K562 (cell line): ENCODE measurements at places on chromosomes 1 and 21. TPM values are rescaled to one million over a fixed set of nuclear protein-coding genes. Genes with fewer than 3 reads are reported as not detected.

- H3K4me1 ChIP-seq = no peaks in the 10 kb centered on the region
- H3K4me3 ChIP-seq = no peak overlapping the region
- H3K36me3 ChIP-seq = no peaks in the 10 kb centered on the region
- no peak for DNase-seq
- no peaks in the 10 kb centered on the region for H3K27me3 ChIP-seq
These were observed 1156.3 kb upstream of the B3GALT2 start for GRCh38 chr1:194342484-194343262.

GRCh38 chr1:55195521-55196233 lies 19.5 kb downstream of the USP24 start:
- no peak overlapping the region for H3K4me3 ChIP-seq
- peak overlapping the region; percentile 75 for H3K27ac ChIP-seq
- H3K27me3 ChIP-seq = no peaks in the 10 kb centered on the region
- no peak for DNase-seq

GRCh38 chr1:77524038-77524437 lies 158.4 kb downstream of the ZZZ3 start:
- H3K27me3 ChIP-seq = peaks cover 17% of the 10 kb centered on the region
- no peak overlapping the region for H3K27ac ChIP-seq
- DNase-seq = no peak
- no peaks in the 10 kb centered on the region for H3K36me3 ChIP-seq
- H3K4me1 ChIP-seq = no peaks in the 10 kb centered on the region

GRCh38 chr1:39344394-39345154 lies 140.1 kb downstream of the MACF1 start:
- H3K4me1 ChIP-seq = no peaks in the 10 kb centered on the region
- no peak for DNase-seq
- H3K36me3 ChIP-seq = peaks cover 75% of the 10 kb centered on the region
- H3K4me3 ChIP-seq = no peak overlapping the region
- H3K27me3 ChIP-seq = no peaks in the 10 kb centered on the region
- no peak overlapping the region for H3K27ac ChIP-seq

DNA sequence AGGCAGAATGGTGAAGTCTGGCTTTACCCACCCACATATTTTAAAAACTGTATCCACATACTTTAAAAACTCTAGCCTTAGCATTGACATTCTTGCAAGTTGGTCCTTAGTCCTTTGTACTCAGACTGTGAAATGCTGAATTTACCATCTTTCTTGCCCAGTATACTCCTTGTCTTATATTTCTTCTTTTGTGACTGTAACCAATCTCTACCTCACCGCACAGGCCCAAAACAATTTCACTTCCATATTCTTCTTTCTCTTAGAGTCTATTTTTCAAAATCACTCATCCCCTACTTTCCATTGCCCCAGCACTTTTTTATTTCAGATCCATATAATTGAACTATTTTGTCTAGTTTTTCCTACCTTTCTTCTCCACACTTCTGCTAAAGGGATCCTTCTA lies 892.4 kb upstream of the B3GALT2 start:
- H3K4me3 ChIP-seq = no peak overlapping the region
- no peaks in the 10 kb centered on the region for H3K4me1 ChIP-seq
- H3K27me3 ChIP-seq = no peaks in the 10 kb centered on the region
- no peak overlapping the region for H3K27ac ChIP-seq
- DNase-seq = no peak

DNA sequence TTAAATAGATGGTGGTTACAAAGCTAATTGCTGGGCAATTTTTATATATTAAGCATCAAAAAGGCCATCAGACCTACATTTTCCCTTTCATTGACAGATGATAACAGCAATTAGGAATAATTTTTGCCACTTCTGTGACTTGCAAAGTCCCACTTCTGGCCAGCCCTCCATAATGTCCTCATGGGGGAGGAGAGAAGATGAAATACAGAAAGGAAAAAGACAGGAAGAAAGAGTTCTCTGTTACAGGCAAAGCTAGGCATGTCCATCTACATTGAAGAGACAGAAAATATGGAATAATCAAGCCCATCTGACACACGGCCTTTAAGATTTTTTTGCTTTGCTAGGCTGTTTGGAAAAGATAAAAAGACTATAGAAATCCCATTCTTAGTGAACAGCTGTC lies 108.0 kb downstream of the ENAH start:
- no peaks in the 10 kb centered on the region for H3K4me1 ChIP-seq
- no peak overlapping the region for H3K4me3 ChIP-seq
- peaks cover 25% of the 10 kb centered on the region for H3K27me3 ChIP-seq
- DNase-seq = no peak

DNA sequence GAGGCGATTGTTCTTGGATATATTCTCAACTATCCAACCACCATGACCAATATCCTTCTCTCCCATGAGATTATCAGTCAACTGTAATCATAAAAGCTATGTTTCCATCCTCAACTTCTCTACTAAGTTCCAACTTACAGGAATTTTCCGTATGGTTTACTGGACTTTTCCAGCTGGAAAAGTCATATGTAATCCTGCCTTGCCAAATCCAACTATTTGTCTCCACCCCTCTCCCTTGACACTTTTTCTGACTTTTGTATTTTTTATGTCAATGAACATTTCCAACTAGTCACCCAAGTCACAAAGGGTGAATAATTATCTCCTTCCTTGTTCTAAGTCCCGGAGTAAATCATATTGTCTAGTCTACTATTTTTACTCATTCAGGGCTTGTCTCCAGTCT lies 293.1 kb downstream of the USP25 start:
- H3K27me3 ChIP-seq = no peaks in the 10 kb centered on the region
- no peak overlapping the region for H3K4me3 ChIP-seq
- DNase-seq = no peak
- H3K27ac ChIP-seq = no peak overlapping the region

Gene LAD1
- total RNA-seq = 0.25 and 0.31 TPM in 2 replicates

Gene MYOM3
- not detected in 2 replicates for total RNA-seq

DNA sequence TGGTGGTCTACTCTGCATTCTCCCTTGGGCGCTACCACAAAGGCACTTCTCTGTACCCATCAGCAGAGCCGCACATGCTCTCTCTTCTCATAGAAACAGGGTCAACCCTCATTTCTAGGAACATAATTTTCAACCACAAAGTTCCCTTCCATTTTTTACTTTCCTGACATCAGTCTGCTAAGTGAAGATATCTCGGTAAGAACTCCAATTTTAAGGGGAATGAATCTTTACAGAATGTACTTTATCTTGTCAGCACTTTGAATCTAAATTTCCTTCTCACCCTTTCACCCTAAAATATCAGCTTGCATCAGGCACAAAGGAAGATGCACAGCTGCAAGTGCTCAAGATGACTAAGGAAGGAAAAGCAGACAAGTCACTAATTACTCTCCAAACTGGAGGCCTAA lies 545.9 kb downstream of the SMYD3 start:
- H3K36me3 ChIP-seq = peaks cover 28% of the 10 kb centered on the region
- DNase-seq = no peak
- H3K27ac ChIP-seq = no peak overlapping the region
- H3K4me1 ChIP-seq = peaks cover 7% of the 10 kb centered on the region; the same call in 1 of the 2 replicates
- no peaks in the 10 kb centered on the region for H3K27me3 ChIP-seq

DNA sequence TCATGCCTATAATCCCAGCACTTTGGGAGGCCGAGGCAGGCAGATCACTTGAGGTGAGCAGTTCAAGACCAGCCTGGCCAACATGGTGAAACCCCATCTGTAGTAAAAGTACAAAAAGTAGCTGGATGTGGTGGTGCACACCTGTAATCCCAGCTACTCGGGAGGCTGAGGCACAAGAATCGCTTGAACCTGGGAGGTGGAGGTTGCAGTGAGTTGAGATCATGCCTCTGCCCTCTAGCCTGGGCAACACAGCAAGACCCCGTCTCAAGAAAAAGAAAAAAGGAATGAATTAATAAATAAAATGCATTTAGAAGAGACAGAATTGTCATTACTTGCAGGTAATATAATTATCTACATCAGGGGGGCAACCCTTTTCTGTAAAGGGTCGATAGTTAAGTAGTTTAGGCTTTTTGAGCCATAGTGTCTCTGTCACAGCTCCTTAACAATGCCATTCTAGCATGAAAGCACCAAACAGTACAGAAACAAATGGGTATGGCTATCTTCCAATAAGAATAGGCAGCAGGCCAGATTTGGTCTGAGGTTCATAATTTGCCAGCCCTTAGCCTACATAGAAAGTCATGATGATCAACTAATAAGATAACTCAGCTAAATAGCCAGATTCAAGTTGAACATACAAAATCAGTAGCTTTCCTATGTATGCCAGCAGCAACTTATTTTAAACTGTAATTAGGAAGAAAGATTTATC lies 56.8 kb downstream of the RPRD2 start:
- H3K27me3 ChIP-seq = no peaks in the 10 kb centered on the region
- no peak for DNase-seq
- no peaks in the 10 kb centered on the region for H3K4me1 ChIP-seq

Gene OR2T2
- total RNA-seq = not detected in 2 replicates

Gene KLHDC8A
- total RNA-seq = 0.04 and 0.16 TPM in 2 replicates

- H3K36me3 ChIP-seq = peaks cover 21% of the 10 kb centered on the region; the same call in 1 of the 3 replicates
- no peaks in the 10 kb centered on the region for H3K27me3 ChIP-seq
- H3K27ac ChIP-seq = no peak overlapping the region
- peaks cover 4% of the 10 kb centered on the region; the same call in 1 of the 3 replicates for H3K4me1 ChIP-seq
- no peak overlapping the region for H3K4me3 ChIP-seq
These were observed 6.7 kb upstream of the CDK11A start for GRCh38 chr1:1730870-1731269.

- H3K4me3 ChIP-seq = no peak overlapping the region
- H3K27me3 ChIP-seq = no peaks in the 10 kb centered on the region
- H3K36me3 ChIP-seq = peaks cover 19% of the 10 kb centered on the region; the same call in 2 of the 3 replicates
- peak overlapping the region; percentile 37 for H3K27ac ChIP-seq
These were observed 15.3 kb downstream of the UCK2 start for GRCh38 chr1:165842671-165843129.

- H3K27ac ChIP-seq = no peak overlapping the region
- H3K4me3 ChIP-seq = no peak overlapping the region
- H3K27me3 ChIP-seq = no peaks in the 10 kb centered on the region
- H3K36me3 ChIP-seq = no peaks in the 10 kb centered on the region
- DNase-seq = no peak
These were observed 7.6 kb downstream of the SIPA1L2 start for GRCh38 chr1:232622378-232622777.

- DNase-seq = no peak
- no peaks in the 10 kb centered on the region for H3K36me3 ChIP-seq
- H3K27ac ChIP-seq = no peak overlapping the region
- peaks cover 22% of the 10 kb centered on the region; the same call in 2 of the 3 replicates for H3K27me3 ChIP-seq
- H3K4me3 ChIP-seq = no peak overlapping the region
These were observed 11.0 kb upstream of the CDK18 start for GRCh38 chr1:205493241-205494085.

- no peaks in the 10 kb centered on the region for H3K4me1 ChIP-seq
- H3K27ac ChIP-seq = no peak overlapping the region
- DNase-seq = no peak
- H3K4me3 ChIP-seq = no peak overlapping the region
These were observed 39.2 kb upstream of the CTTNBP2NL start for GRCh38 chr1:112356765-112357164.

Gene BNIPL
- 0.47 and 0.84 TPM in 2 replicates for total RNA-seq

DNA sequence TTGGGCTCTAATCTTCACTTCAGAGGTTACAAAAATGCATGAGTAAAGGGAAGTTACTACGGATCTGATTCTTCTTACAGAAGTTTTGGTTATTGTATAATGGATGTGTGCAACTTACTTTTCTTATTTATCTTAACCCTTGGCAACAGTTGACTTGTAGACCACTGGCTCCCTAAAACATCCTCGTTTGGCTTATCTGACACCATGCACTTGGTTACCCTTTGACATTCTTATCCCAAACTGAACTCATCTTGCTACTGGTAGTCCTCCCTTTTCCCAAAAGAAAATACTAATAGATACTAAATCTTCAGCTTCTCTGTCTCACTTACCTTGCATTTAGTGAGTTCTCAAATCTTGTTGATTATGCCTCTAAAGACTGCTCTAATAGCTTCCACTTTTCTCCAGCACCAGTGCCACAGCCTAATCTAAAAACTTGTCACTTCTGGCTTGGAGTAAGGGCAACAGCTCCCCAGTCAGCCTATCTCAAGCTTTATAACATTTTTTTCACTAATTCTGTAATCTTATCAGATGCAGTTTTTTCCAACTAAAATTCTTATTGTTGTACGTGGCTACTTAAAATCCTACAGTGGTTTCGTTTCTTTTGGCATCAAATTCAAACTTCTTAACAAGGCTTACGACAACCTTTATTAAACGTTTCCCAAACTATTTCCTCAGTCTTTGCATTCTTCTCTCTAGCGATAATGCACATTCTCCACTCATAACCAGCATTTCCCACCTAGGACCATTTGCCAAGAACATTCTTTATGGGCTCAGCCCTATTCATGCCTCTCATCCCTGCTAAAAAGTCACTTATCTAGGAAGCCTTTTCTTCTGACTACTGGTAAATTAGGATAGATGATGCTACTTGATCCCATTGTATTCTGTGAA lies 204.2 kb downstream of the KCNT2 start:
- H3K27ac ChIP-seq = no peak overlapping the region
- no peak overlapping the region for H3K4me3 ChIP-seq
- no peaks in the 10 kb centered on the region for H3K36me3 ChIP-seq
- DNase-seq = no peak
- H3K4me1 ChIP-seq = no peaks in the 10 kb centered on the region; the same call in 2 of the 3 replicates

DNA sequence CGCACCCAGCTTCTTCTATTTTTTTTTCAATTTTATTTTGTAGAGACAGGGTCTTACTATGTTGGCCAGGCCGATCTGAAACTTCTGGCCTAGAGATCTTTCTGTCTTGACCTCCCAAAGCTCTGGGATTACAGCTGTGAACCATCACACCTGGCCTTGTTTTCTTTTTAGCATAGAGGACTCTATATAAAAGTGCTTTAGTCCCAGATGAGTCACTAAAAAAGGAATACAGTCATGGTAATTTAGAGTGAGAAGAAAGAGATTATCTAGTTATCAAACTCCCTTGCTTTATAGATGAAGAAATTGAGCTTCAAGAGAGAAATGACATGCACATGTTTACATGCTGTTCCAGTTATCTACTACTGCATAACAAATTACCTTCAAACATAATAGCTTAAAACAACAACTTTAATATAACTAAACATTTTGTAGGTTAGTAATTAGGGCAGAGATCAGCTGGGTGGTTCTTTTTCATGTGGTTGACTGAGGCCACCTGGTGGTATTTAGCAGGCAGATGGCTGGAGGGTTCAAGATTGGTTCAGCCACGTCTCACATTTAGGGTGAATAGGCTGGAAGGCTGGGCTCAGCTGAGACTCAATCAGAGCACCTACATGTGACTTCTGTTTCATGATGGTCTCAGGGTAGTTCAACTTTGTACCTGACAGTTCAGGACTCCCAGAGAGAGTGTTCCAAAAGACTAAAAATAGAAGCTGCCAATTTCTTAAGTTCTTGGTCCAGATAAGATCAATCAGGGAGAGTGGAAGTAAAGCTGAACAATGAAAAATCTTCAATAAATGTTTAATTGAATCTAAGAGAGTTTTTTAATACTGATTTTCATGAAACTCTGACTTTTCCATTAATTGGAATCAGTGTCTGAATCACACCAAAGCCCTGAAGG lies 16.9 kb upstream of the MTF2 start:
- no peaks in the 10 kb centered on the region for H3K4me1 ChIP-seq
- DNase-seq = peak; percentile 27
- no peaks in the 10 kb centered on the region for H3K36me3 ChIP-seq
- no peaks in the 10 kb centered on the region; the same call in 2 of the 3 replicates for H3K27me3 ChIP-seq
- H3K4me3 ChIP-seq = no peak overlapping the region

DNA sequence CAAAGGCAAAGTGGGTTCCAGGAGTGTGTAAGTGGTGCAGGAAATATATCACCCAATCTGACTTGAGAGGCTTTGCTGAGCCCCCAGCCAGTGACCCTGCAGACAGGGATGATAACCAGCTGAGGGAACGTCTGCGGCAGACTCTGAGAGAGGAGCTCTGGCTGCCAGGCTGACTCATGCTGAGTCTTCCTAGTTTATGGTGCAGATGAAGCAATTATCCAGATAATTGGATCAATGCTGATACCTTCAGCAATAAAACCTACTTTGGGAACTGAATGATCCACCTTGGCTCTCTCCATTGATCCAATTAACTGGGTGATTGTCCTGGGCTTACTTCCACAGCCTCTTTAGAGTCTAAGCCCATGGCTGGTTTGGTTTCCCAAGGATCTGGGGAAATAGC lies 7.3 kb downstream of the C8B start:
- H3K4me3 ChIP-seq = no peak overlapping the region
- DNase-seq = no peak
- H3K36me3 ChIP-seq = no peaks in the 10 kb centered on the region
